ENCODE measurements at places on chromosomes 1 and 21. TPM values are rescaled to one million over a fixed set of nuclear protein-coding genes. Genes with fewer than 3 reads are reported as not detected.

Gene GJA8
- not detected for total RNA-seq

Gene SF3B4
- 11.9 TPM for total RNA-seq

Gene AK5
- 7.4 TPM for total RNA-seq

Gene SPRR2A
- not detected for total RNA-seq

Gene GSTM5
- 0.09 TPM for total RNA-seq

Gene EEIG2
- total RNA-seq = 4.2 TPM

Gene IFNAR1
- total RNA-seq = 20.5 TPM
